ENCODE measurements at places on chromosomes 1 and 21.

- DNase-seq = no peak
Observed at GRCh38 chr1:153629971-153630370, 1.7 kb downstream of the S100A1 start.

DNA sequence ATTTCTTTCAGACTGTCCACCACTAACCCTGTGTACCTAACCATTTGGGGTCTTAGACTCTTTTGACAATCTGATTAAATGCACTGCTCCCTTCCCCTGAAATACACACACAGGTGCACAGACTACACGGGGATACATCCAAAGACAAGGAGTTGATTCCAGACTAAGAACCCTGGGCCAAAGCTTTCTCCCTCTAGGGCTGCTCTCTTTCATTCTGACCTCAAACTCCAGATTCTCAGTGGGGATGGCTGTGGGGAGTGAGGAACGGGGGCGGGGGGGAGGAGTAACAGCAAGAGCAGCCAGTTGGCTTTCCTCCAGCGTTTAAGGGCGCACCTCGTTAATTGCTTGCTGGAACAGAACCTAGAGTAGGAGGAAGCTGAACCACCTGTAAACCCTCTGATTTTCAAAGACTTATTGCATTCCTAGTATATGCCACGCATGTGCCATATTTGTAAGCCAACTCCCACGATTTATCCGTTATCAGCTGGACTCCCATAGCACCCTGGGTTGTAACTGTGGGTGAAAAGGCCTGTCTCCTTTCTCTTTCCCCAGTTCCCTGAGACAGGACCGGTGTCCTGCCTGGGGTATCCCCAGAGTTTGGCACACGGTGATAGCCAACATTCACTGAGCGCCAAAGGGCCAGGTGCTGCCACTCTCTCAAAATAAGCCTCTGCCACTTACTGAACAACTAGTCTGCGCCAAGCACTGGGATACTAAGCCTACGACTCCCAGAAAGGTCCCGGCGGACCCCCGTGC, 920 bp downstream of the MTHFR start:
- peak; percentile 75 for DNase-seq

GRCh38 chr1:47565676-47566075, 127.8 kb downstream of the FOXD2 start:
- DNase-seq = no peak

GRCh38 chr1:200038981-200039848, 11.7 kb downstream of the NR5A2 start:
- DNase-seq = no peak

GRCh38 chr1:36966242-36966641, 68.1 kb downstream of the GRIK3 start:
- peak; percentile 39 for DNase-seq

DNA sequence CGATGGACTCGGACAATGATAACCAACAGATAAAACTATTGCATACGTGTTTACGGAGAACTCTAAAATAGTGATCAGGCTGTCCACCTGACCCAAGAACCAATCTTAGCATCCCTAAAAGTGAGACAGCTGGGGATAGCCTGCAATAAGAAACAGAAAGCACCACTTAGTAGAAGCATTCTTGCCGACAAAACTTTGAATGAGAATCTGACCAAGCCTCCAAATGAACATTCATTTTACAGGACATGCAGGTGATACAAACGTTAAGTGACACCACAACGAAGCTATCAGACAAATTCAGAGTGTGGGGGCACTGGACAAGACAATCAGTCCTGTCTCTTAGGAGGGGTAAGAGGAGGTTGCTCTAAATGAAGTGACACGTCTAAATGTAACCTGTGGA, 1.2 kb downstream of the PSMG1 start:
- no peak for DNase-seq

DNA sequence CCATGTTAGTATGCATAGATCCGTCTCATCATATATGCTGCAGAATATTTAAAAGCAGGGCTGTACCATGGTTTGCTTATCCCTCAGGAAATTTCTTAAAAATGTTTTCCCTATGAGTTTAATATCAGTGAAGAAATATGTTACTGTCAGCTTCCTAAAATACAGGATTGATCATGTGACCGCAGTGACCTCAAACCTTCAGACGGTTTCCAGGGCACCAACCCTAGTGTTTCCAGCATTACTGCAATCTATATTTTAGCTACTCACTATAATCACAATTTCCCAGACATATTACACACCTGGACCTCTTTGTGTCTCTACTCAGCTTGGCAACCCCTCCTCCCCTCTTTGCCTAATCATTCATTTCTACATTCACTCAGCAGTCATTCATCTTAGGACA, 7.7 kb upstream of the SDHB start:
- no peak for DNase-seq

GRCh38 chr1:98739762-98740161, 78.2 kb downstream of the SNX7 start:
- no peak for DNase-seq

GRCh38 chr21:16838331-16838730, 674.5 kb upstream of the CXADR start:
- DNase-seq = no peak

- no peak for DNase-seq
Observed at GRCh38 chr1:201298396-201299381, 15.4 kb downstream of the PKP1 start.

DNA sequence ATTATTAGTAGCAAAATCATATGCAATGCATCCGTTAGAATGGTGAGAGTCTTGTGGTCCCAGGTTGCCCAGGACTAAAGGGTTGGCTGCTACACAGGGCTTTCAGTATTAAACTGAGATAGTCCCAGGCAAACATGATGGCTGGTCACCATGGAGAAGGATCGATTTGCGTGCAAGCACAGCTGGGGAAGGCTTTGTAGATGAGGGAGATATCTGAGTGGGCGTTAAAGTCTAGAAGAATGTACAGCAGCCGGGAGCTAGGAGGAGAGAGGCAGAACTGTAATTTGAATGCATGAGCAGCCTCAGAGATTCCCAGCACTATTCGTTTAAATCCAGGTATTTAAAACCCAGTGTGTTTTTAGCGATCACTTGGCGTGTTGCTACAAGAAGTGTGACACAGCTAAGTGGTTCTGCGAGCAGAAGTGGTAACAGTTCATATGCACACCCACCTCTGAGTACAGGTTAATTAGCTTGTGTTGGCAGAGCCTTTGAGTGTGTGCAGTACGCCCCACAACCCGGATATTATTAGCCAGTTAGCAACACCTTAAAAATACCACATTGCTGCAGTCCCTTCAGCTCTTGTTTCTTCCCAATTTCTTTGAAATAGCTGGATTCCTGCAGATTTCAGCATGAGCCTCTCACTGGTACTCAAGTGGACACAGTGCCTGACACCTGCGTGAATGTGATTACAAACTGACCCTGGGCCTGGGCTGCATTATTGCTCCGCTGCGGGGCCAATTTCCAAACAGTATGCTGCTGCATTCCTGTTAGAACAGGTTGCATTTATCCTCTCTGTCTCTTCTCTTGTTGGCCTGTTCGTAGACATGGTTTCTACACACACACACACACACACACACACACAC, 67.2 kb upstream of the SCAF4 start:
- DNase-seq = no peak

DNA sequence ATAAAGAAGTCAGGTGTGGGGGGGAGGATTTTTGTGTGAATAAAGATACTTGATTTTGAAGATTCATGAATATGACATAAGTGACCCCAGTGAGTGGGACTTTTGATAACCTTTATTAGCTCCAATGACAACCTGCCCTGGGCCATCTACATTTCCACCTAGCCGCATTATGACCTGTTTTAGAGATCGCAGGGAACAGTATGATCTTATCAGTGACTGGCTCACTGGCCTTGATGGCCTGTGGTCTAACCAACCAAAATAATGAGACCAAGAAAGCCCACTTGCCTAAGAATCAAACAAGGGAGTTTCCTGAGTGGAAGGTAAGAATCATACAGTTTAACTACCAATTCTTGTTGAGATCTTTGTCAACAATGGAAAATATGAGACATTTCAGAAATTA, 1.8 kb downstream of the ELAPOR1 start:
- peak; percentile 51 for DNase-seq

- DNase-seq = no peak
Observed at GRCh38 chr21:46156378-46156645, 933 bp upstream of the FTCD start.

GRCh38 chr1:240763771-240764170, 151.8 kb upstream of the GREM2 start:
- DNase-seq = no peak

GRCh38 chr1:93576346-93576745, 105.3 kb downstream of the BCAR3 start:
- no peak for DNase-seq

Measured in K562 (cell line).